ENCODE measurements at places on chromosomes 5 and 9. TPM values are rescaled to one million over a fixed set of nuclear protein-coding genes. Genes with fewer than 3 reads are reported as not detected.

DNA sequence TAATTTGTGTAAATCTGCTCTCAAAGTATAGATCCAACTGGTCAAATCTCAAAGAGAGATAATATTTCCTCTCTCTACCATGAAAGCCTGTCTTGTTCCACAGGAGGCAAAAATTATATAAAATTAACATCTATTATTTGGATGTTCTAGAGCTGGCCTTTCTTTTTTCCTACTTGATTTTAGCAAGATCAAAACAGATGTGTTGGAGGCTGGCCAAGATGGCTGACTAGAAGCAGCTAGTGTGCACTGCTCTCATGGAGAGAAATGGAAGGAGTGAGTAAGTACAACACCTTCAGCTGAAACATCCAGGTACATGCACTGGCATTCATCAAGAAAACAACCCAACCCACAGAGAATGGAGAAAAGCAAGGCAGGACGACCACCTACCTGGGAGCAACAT lies 298.6 kb upstream of the SLC24A2 start:
- no peaks in the 10 kb centered on the region for H3K4me1 ChIP-seq
- no peak for DNase-seq
- no peak overlapping the region for H3K4me3 ChIP-seq

The OBP2B gene
- not detected for total RNA-seq

DNA sequence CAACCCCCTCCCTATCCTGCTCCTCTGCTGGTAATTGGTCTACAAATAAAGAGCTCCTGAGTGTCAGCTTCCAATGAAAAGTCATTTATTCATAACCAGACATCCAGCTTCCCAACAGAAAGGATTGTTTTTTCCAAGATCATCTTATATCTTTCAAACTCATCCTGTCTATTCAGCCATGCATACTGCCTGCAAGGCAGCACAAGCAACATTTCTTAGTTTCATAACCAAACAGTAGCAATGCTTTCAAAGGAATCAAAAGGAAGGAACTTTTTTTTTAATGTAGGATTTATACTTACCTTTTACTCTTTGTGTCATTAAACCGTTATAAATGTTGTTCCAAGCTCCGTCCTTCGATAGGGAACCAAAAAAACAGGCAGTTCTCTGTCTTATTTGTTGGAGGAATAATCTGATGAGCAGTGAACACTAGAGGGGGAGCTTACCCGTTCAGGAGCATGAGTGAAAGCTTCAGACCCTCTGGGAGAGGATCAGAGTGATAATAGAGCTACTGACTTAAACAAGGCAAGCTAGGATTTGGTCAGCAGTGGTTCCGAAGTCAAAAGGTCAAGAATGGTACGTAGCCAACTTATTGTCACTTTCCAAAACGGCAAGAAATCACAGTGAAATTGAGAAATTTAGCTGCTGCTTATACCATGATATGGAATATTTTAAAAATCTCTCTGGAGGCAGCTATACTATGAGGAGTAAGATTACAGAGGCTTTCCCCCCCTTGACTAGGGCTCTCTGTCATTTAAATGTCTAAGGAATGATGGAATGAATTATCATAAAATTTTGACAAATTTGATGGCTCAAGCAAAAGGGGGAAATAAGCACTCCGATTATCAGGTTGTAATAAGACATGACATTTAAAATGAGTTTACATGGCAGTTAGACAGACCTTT lies 892.9 kb downstream of the NR2F1-AS1 start:
- no peaks in the 10 kb centered on the region for H3K27me3 ChIP-seq
- DNase-seq = peak; percentile 93
- H3K4me3 ChIP-seq = peak overlapping the region; percentile 49
- no peak overlapping the region for H3K27ac ChIP-seq
- peaks cover 5% of the 10 kb centered on the region for H3K4me1 ChIP-seq
- no peaks in the 10 kb centered on the region for H3K36me3 ChIP-seq

GRCh38 chr9:111076519-111076918 lies 38.2 kb upstream of the LPAR1 start:
- H3K4me1 ChIP-seq = no peaks in the 10 kb centered on the region
- DNase-seq = no peak
- no peaks in the 10 kb centered on the region for H3K27me3 ChIP-seq
- no peak overlapping the region for H3K4me3 ChIP-seq

The MYMK gene
- not detected for total RNA-seq

DNA sequence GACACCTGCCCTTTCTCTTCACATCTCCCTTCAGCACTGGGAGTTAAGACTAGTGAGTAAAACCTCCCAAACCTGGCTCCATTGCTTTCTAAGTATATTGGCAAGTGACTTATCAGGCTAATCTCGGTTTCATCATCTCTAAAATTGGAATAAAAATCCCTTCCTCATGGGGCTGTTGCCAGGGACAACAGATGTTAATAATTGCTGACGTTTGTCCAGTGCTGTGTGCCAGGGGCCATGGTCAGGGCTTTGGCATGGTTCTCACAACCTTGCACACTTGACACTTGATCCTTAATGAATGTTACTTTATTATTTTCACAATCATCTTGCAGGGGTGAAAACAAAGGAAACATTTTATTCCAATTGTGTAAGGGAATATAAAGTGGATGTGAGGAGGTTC lies 1262.0 kb upstream of the WWC1 start:
- H3K4me1 ChIP-seq = no peaks in the 10 kb centered on the region
- H3K36me3 ChIP-seq = no peaks in the 10 kb centered on the region
- no peaks in the 10 kb centered on the region for H3K27me3 ChIP-seq

GRCh38 chr5:3836528-3836927 lies 240.9 kb downstream of the IRX1 start:
- H3K27me3 ChIP-seq = no peaks in the 10 kb centered on the region
- no peak overlapping the region for H3K4me3 ChIP-seq
- no peak overlapping the region for H3K27ac ChIP-seq
- H3K36me3 ChIP-seq = no peaks in the 10 kb centered on the region
- no peak for DNase-seq

- H3K4me1 ChIP-seq = peaks cover 11% of the 10 kb centered on the region
- no peak overlapping the region for H3K4me3 ChIP-seq
- H3K36me3 ChIP-seq = no peaks in the 10 kb centered on the region
- H3K27ac ChIP-seq = no peak overlapping the region
These were observed 117.2 kb downstream of the APBA1 start for GRCh38 chr9:69554945-69555344.

- H3K27ac ChIP-seq = no peak overlapping the region
- DNase-seq = no peak
- H3K27me3 ChIP-seq = no peaks in the 10 kb centered on the region
- no peaks in the 10 kb centered on the region for H3K36me3 ChIP-seq
These were observed 134.0 kb downstream of the DMRT2 start for GRCh38 chr9:1184146-1184545.

DNA sequence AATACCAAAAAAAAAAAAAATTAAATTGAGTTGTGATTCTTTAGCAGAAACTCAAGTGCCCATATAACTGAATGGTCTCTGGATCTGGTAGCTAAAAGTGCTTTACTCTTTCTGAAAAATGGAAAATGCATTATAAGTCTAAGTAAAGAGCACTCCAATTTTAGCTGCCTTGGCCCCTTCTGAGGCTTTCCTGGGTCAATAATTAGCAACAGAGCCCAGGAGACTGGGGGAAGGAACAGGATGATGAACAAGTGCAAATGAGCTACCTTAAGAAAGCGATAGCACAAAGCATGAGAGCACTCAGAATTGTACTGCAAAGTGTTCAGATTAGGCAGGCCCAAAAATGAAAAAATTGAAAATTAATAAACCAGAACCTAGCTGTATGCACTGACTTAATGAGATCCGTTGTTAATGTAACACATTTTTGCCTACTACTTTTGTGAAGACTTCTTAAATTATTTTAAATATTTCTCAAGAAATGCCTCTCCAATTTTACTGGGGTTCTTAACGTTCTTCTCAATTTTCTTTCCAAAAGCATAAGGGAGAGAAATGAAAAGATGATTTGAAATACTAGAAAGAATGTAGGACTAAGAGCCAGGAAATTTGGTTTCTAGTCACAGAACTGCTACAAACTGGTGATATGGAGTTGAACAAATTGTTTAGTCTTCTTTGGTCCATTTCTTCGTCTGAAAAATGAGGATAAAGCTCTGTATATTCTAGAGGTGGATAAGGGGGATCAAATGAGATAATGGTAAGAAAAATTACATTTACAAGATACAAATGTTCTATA lies 566.1 kb downstream of the PDE4D start:
- H3K27ac ChIP-seq = no peak overlapping the region
- H3K4me3 ChIP-seq = no peak overlapping the region
- DNase-seq = no peak
- no peaks in the 10 kb centered on the region for H3K27me3 ChIP-seq

The PCDHB3 gene
- total RNA-seq = 0.36 TPM

- no peaks in the 10 kb centered on the region for H3K4me1 ChIP-seq
- no peaks in the 10 kb centered on the region for H3K27me3 ChIP-seq
- H3K4me3 ChIP-seq = no peak overlapping the region
- no peaks in the 10 kb centered on the region for H3K36me3 ChIP-seq
These were observed 457.5 kb downstream of the IRX1 start for GRCh38 chr5:4053136-4053535.

- H3K27me3 ChIP-seq = no peaks in the 10 kb centered on the region
- no peaks in the 10 kb centered on the region for H3K36me3 ChIP-seq
- H3K4me3 ChIP-seq = no peak overlapping the region
- no peaks in the 10 kb centered on the region for H3K4me1 ChIP-seq
These were observed 245.7 kb upstream of the IRX2 start for GRCh38 chr5:2997179-2997578.

- no peak overlapping the region for H3K4me3 ChIP-seq
- no peaks in the 10 kb centered on the region for H3K4me1 ChIP-seq
- no peaks in the 10 kb centered on the region for H3K27me3 ChIP-seq
These were observed 11.3 kb upstream of the TIMD4 start for GRCh38 chr5:156974328-156974727.

The DRD1 gene
- total RNA-seq = under 0.01 TPM

- peak overlapping the region; percentile 97 for H3K4me3 ChIP-seq
- no peaks in the 10 kb centered on the region for H3K27me3 ChIP-seq
- no peaks in the 10 kb centered on the region for H3K36me3 ChIP-seq
- peak overlapping the region; percentile 87 for H3K27ac ChIP-seq
These were observed 795 bp downstream of the NDUFAF2 start for GRCh38 chr5:60945813-60946187.

Measured in osteoblast (primary cell).